ENCODE measurements at places on chromosomes 1 and 21.

DNA sequence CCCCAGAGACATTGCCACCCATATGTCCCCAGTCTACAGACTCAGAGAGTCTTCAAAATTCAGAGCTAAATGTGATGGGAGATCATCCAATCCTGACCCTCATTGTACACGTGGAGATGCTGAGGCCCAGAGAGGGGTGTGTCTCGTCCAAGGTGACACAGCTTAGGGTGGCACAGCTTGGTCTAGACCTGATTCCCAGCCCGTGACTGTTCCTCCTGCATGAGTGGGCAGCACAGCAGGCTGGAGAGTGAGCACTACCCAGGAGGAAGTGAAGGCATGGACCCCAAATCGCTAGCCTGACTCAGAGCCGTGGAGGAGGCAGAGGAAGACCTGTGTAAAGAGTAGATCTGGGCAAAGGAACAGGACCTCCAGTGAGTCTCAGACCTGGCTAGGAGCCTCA lies 16.4 kb downstream of the S100A7 start:
- no peaks in the 10 kb centered on the region for H3K36me3 ChIP-seq
- no peak overlapping the region for H3K27ac ChIP-seq
- H3K27me3 ChIP-seq = peaks cover 11% of the 10 kb centered on the region
- H3K4me1 ChIP-seq = no peaks in the 10 kb centered on the region
- DNase-seq = no peak
- H3K4me3 ChIP-seq = no peak overlapping the region

GRCh38 chr1:10860682-10861081 lies 64.2 kb upstream of the CASZ1 start:
- H3K4me1 ChIP-seq = peaks cover 32% of the 10 kb centered on the region
- peaks cover 5% of the 10 kb centered on the region for H3K27me3 ChIP-seq
- H3K27ac ChIP-seq = no peak overlapping the region
- no peak for DNase-seq
- H3K4me3 ChIP-seq = no peak overlapping the region

- no peak for DNase-seq
- H3K27me3 ChIP-seq = no peaks in the 10 kb centered on the region
- peak overlapping the region; percentile 34 for H3K27ac ChIP-seq
- peaks cover 76% of the 10 kb centered on the region for H3K4me1 ChIP-seq
Measured at GRCh38 chr1:66339944-66340343, 194.0 kb upstream of the SGIP1 start.

DNA sequence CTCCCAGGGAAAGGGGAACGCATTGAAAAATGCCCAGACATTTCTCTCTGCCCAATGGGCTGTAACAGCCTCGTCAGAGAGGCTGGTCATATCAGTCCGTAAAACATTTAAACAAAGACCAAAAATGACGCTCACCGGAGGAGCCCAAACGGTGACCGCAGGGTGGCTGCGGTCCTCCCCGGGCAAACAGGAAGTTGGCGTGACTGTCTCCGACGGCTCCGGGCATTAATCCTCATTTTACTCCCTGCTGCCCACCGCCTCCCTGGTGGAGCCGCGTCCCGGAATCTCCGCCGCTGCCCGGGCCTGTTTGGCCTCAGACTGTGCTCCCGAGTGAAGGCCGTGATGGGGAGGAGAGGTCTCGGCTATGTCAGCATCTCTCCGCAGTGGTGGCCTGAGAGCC lies 9.9 kb downstream of the PRDM16 start:
- no peaks in the 10 kb centered on the region for H3K27me3 ChIP-seq
- no peaks in the 10 kb centered on the region for H3K36me3 ChIP-seq
- DNase-seq = no peak
- peaks cover 100% of the 10 kb centered on the region for H3K4me1 ChIP-seq
- H3K27ac ChIP-seq = peak overlapping the region; percentile 98

DNA sequence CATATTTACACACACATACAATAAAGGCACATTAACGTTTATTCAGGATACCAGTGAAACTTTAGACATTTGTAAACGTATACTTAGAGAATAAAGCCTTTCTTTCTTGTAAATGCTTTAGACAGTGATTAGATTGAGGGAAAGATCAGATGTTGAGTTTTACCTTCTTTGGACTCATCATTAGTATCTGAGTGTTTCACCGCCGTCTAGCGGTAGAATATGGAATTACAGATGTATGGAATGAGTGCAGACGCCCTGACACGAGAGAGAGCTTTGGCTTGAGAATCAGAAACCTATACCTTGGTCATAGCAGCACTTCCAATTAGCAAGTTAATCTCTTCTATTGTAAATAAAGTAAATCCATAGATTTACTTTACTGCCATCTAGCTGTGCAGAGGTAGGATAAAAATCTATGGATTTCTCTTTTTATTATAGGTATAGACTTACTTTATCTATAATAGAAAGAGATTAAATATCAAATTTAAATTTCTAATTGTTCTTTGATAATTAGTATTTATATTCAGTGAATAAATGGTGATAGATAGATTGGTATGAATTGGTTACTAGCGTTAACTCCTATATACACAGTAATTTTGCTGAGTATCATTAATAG lies 12.6 kb downstream of the FLG2 start:
- no peak overlapping the region for H3K4me3 ChIP-seq
- no peak overlapping the region for H3K27ac ChIP-seq
- H3K4me1 ChIP-seq = no peaks in the 10 kb centered on the region
- no peaks in the 10 kb centered on the region for H3K27me3 ChIP-seq
- no peak for DNase-seq
- H3K36me3 ChIP-seq = no peaks in the 10 kb centered on the region

GRCh38 chr1:30126848-30127247 lies 596.5 kb downstream of the MATN1 start:
- no peak for DNase-seq
- H3K27ac ChIP-seq = no peak overlapping the region

- H3K27ac ChIP-seq = peak overlapping the region; percentile 18
- H3K4me3 ChIP-seq = no peak overlapping the region
- H3K27me3 ChIP-seq = no peaks in the 10 kb centered on the region
- no peaks in the 10 kb centered on the region for H3K4me1 ChIP-seq
Measured at GRCh38 chr1:8189931-8190483, 127.9 kb upstream of the SLC45A1 start.

- no peak for DNase-seq
- no peak overlapping the region for H3K27ac ChIP-seq
- H3K4me3 ChIP-seq = no peak overlapping the region
- H3K36me3 ChIP-seq = peaks cover 49% of the 10 kb centered on the region
- no peaks in the 10 kb centered on the region for H3K4me1 ChIP-seq
- peaks cover 2% of the 10 kb centered on the region for H3K27me3 ChIP-seq
Measured at GRCh38 chr1:1215080-1215676, 1.2 kb upstream of the TNFRSF4 start.

DNA sequence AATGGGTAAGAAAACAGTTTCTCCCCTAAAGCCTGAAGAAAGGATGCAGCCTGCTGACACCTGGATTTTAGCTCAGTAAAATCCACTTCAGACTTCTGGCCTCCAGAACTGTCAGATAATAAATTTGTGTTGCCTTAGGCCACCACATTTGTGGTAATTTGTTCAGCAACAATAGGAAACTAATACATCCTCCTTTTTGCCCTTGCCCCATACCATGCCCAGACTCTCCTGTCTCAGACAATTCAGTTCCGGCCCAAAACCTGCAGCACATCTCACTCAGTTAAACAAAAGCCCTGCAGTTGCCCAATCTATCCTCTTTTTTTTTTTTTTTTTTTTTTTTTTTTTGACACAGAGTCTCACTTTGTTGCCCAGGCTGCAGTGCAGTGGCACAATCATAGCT lies 25.8 kb downstream of the SMIM12 start:
- H3K27ac ChIP-seq = peak overlapping the region; percentile 83
- H3K4me3 ChIP-seq = no peak overlapping the region
- H3K36me3 ChIP-seq = no peaks in the 10 kb centered on the region

DNA sequence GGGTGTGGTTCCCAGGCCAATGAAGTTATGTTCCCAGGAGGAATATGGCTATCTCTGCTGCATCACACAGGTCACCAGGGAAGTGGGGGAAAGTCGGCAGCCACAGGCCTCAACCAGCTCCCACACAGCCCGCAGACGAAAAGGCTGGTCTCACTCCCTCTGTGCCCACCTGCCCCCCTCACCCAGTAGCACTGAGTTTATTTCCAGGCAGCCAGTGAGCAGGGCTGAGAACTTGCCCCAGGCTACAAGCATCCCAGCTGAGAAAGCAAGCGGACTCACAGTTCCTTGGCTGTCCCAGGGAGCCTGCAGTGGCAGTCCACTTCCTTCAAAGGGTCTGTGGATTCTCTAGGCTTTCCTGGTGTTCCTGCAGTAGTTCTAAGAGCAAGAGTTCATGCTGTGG lies 68.9 kb downstream of the SLC5A9 start:
- no peak overlapping the region for H3K27ac ChIP-seq
- no peaks in the 10 kb centered on the region for H3K4me1 ChIP-seq
- H3K27me3 ChIP-seq = no peaks in the 10 kb centered on the region
- no peak overlapping the region for H3K4me3 ChIP-seq
- no peaks in the 10 kb centered on the region for H3K36me3 ChIP-seq

DNA sequence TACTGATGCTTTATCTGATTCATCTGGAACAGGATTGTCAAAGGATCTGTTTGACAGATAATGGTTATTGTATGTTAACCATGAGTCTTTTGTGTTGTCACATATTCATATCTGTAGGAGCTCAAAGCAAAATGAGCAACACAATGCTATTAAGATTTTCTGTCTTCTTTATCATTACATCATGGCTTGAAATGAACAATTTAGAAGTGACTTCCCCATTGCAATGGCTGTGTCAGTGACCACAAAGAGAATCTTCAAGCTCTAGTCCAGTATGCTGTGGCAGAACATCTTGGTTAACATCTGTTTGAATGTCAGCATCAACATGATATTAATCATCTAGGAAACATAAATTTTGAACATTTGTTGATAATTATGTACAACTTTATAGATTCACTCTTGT lies 1148.5 kb downstream of the PLA2G4A start:
- H3K4me1 ChIP-seq = no peaks in the 10 kb centered on the region
- no peak overlapping the region for H3K4me3 ChIP-seq
- H3K27ac ChIP-seq = no peak overlapping the region
- H3K27me3 ChIP-seq = no peaks in the 10 kb centered on the region

GRCh38 chr1:96510911-96511310 lies 210.7 kb upstream of the PTBP2 start:
- no peak for DNase-seq
- H3K36me3 ChIP-seq = no peaks in the 10 kb centered on the region
- no peak overlapping the region for H3K4me3 ChIP-seq
- H3K4me1 ChIP-seq = no peaks in the 10 kb centered on the region

DNA sequence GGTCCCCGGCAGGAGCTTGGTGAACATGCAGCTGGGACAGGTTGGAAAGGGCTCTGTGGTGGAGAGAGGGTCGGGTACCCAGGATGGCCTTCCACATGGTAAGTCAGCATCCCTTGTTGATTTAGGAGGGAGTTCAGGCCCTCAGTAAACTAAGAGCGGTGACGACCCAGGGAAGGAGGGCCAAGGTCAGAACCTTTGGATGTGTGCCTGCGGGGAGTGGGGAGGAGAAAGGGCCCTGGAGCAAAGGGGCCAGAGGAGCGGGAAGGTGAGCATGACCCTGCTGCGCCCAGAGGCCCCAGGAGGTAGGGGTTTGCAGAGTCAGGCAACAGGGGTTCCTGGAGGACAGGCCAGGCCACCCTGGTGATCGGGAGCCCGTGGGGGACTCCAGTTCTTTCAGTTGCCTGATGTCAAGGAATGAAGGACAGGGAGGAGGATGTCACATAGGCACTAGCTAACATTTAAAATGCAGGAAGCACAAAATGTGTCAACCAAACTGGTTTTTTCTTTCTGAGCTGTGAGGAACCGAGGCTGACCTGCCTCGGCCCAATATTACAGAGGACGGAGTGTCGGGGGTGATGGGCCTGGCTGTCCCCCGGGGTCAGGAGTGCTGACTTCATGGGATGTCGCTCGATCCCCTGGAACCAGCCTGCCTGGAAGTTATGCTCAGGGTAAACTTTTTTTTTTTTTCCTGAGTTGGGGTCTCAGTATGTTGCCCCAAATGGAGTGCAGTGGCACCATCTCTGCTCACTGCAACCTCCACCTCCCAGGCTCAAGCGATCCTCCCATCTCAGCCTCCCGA lies 117.4 kb upstream of the SLC45A1 start:
- no peak for DNase-seq
- H3K27ac ChIP-seq = peak overlapping the region; percentile 96
- no peaks in the 10 kb centered on the region for H3K27me3 ChIP-seq
- H3K36me3 ChIP-seq = no peaks in the 10 kb centered on the region

- no peaks in the 10 kb centered on the region for H3K36me3 ChIP-seq
- DNase-seq = no peak
- no peak overlapping the region for H3K4me3 ChIP-seq
- H3K27me3 ChIP-seq = no peaks in the 10 kb centered on the region
Measured at GRCh38 chr1:219534991-219535390, 77.9 kb downstream of the ZC3H11B start.

Measured in tibial artery (tissue), 4 donors.